ENCODE measurements at places on chromosomes 1 and 21.

GRCh38 chr1:221468546-221468945 lies 273.3 kb downstream of the DUSP10 start:
- DNase-seq = no peak

GRCh38 chr1:180542838-180543145 lies 16.0 kb upstream of the OVAAL start:
- DNase-seq = no peak

DNA sequence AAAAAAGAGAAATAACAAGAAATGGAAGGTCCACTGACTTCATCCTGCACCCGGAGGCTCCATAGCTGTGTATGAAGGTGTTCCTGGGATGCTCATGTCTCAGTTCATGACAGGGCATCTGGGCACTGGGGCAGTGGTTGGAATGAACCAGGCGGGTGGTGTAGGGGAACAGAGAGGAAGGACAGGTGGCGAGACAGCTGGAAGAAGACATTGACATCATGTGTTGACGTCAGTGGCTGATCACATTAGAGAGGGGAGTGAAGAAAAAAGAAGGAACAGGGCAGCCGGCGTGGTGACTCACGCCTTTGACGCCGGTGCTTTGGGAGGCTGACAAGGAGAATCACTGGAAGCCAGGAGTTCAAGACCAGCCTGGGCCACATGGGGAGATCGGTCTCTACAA lies 50.1 kb downstream of the HUNK start:
- no peak for DNase-seq

DNA sequence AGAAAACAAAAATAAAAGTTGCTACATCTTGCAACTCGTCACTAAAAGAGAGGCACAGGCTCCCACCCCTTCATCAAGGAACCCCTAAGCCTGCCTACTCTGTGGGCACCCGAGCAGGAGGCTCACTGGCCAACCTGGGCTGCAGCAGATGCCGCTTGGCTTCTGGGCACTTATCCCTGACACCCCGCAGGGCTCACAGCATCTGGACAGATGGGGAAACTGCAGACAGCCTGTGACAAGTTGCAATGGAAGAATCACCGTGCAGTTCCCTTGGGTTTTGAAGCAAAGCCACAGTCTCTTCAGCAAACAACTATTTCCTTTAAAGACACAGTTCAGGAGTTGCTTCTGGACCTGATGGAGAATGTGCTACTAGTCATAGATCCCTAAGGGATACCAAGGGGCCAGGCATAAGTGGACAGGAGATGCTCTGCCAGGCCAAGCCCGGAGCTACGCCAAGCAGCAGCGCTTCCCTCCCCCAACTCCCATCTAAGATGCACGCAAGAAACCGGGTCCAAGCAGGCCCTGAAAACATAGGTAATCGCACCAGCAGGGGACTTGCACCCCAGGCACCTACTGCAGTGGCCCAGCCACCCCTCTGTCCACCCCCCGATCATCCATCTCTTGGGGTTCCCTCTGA lies 170.6 kb downstream of the NPHP4 start:
- no peak for DNase-seq

GRCh38 chr21:45294509-45295291 lies 7.0 kb upstream of the POFUT2 start:
- no peak for DNase-seq

- no peak for DNase-seq
Observed at GRCh38 chr21:41901099-41901498, 22.0 kb upstream of the PRDM15 start.

GRCh38 chr1:226677027-226678020 lies 61.8 kb downstream of the ITPKB start:
- DNase-seq = no peak

- DNase-seq = no peak
Observed at GRCh38 chr1:3787349-3787715, 9.0 kb downstream of the LRRC47 start.

DNA sequence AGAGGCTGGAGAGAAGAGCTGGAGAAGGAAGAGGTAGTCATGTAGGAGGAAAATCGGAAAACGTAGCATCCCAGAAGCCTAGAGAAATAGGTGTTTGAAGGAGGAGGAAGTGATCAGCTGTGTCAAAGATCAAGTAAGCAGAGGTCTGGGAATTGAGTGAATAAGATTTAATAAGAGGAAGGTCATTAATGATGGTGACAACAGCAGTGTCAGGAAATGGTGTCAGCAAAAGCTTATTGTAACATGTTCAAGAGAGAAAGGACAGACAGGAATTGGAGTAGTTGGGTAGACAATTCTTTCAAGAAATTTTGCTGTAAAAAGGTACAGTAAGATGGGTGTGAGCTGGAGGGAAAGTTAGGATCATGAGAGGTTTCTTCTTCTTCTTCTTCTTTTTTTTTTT lies 41.6 kb upstream of the SLC6A9 start:
- no peak for DNase-seq

DNA sequence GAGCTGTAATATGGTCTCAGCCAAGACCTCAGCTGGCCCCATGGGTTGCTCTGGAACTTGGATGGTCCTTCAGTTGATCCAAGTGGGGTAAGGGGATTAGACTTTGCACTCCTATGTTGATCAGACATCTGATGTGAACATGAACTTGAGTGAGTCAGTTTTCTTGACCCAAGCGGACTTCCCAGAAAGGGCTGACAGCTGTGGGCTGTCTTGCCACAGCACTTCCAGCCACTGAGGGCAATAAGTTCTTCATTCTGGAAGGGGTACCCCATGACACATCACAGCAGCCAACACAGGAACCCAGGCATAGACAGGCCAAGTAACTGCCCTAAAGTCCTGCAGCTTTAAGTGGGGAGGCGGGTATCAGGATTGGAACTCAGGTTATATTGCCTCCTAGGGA lies 93.9 kb upstream of the USP24 start:
- DNase-seq = no peak

DNA sequence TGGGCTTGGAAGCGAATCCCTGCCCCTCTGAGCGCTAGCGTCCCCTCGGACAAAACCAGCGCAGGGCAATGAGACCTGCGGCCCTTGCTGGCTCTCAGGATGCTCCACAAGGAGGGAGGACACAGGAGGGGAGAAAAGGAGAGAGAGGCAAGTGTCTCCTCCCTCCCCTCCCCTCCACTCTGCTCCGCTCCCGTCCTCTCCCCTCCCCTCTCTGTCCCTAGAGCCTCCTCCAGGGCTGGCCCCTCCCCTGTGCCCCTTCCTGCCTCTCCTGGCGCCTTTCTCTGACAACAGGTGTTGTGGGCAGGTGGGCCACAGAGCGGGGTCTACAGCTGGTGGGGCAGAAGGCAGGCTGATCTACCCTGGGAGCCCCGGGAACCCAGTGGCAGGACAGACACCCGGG lies 35.2 kb downstream of the TP73 start:
- no peak for DNase-seq

GRCh38 chr1:171487038-171487437 lies 1.7 kb downstream of the PRRC2C start:
- no peak for DNase-seq

DNA sequence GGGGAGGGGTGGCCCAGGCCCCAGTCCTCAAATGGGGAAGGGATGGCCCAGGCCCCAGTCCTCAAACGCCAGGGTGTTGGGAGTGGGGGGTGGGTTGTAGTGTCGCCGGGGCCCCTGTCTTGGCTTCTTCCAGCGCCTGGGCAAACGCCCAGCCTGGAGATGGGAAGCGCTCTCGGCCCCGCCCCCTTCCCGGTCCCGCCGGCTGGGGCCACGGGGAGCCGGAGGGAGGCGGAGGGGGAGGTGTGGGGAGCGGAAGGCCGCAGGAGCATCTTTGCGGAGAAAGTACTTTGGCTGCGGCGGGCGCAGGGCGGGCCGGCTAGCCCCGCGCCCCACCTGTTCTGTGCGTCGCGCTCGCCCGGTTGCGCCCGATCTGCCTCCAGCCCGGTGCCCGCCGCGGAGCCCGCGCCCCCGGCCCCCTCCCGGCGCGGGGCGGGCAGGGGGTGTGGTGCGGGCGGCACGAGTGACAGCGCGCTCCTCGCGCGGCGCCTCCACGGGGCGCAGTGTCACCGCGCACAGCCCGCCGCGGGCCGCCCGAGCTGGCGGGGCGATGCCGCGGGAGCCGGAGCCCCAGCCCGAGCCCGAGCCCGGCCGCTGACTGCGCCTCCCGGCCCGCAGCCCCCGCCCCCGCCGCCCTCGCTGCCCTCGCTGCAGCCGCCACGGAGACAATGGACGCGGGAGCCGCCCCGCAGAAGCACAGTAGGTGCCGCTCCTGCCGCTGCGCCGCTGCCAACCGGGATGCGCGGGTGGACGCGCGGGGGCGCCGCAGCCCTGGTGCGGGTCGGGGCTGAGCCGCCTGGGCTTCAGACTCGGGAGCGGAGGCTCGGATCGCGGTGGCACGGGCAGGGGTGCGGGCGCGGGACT lies 31.1 kb upstream of the PEX10 start:
- DNase-seq = no peak

GRCh38 chr1:4396551-4396950 lies 257.9 kb upstream of the AJAP1 start:
- DNase-seq = no peak

DNA sequence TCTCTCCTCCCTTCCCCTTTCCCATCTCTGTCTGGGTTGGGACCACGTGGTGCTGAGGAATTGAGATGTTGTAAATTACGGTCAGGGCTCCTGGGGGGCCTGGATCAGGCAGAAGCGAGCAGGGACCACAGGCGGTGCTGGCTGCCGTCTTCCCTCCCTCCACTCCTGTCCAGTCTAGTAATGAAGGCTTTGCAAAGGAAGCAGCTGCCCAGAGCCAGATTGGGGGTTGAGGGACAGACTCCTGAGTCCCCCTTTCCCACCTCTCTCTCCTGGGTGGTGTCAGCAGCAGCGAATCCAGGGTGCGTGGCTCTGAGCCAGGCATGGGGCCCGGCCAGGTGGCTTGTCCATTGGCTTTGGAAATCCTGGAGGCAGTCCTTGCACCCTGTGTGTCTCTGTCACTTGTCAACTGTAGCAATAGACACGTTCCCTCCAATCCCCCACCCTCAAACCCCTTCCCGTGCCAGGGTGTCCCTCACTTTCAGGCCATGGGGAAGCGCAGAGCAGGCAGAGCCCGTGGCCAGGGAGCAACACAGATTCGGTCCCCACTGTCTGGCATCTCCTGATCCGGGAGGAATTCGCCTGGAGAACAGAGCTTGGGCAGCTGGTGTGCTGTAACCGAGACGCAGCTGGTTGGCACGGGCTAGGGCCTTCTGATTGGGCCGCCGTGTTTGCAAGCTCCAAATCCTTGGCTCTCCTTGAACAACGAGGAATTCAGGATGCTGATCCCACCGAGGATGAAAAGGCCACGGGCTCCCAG lies 64.8 kb upstream of the WNT4 start:
- no peak for DNase-seq

GRCh38 chr21:45385549-45386050 lies 19.4 kb upstream of the COL18A1 start:
- no peak for DNase-seq

DNA sequence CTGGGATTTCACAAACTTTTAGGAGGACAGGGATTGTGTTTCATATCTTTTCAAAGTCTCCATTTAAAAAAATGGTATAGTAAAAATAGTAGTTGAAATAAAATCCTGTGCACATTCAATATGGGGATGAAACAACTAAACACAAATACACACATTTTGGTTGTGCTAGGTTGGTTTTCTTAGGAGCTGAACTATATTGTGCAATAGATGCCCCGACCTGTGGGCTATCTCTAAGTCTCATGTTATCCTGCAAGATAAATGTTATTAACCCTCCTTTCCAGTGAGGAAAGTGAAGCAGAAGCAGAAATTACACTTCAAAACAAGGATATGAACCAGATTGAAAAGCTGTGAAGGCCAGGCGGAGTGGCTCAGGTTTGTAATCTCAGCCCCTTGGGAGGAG lies 1.3 kb upstream of the PLD5 start:
- no peak for DNase-seq

DNA sequence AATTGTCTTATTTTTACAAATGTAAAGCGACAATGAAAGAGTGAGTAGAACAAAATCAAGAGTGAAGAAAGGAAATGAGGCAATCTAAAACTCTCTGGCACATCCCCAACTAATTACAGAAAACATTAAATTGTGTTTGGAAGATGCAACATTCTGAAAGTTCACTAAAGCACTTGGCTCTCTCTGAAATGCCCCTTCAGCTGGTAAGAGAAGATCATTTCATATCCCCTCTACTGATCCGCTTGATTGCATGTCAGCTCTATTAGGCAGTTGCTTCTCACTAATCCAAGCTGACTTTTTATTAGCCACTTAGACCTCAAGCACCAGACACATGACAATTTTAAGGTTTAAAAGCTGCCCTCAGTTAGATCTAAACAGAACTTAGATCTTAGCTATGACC lies 262.8 kb upstream of the PRMT6 start:
- no peak for DNase-seq

DNA sequence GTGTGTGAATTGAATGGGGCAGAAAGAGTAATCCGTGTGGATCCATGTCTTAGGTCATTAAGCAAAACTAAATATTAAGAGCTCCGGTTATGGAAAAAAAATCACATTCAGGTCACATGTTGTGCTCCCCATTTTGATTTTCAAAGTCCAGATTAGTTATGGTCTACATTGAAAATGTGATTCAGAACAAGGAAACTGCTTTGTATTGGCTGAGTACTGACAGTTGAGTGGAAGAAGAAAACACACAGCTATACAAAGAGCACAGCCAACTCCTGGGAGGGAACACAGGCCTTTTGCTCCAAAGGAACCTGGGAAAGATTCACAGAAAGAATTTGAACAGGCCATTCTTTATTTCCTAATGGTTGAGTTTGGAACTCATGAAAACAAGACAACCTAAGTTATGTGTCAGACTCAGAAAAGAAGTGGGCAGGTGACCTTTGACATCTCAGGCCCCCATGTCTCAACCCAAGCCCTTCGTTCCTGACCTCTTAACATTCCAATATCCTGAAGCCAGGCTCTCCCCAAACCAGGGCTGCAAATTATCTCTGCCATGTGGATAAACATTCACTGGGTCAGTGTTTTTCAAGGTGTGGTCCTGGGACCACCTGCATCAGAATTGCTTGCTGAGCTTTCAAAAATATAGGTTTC lies 159.3 kb upstream of the LMO4 start:
- no peak for DNase-seq

All from GM12892 (cell line).